ENCODE measurements at places on chromosomes 3 and 15. TPM values are rescaled to one million over a fixed set of nuclear protein-coding genes. Genes with fewer than 3 reads are reported as not detected.
A peak's percentile ranks its signal among the peaks of the same experiment; 100 is the strongest.

Gene CAV3
- polyA plus RNA-seq = not detected

DNA sequence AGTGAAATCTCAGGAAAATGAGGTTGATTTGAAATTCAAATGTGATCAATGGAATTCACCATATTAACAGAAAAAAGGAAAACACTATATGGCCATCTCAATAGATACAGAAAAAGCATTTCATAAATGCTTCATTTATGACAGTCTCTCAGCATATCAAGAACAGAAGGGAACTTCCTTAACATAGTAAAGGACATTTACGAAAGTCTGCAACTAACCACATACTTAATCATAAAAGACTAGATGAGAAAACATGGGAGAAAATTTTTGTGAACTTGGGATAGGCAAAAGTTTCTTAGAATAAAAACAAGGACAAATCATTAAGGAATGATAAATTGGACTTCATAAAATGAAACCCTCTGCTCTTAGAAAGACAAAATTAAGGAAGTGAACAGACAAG lies 24.7 kb upstream of the TIPARP start:
- no peak for DNase-seq

Gene LYZL4
- not detected for polyA plus RNA-seq

GRCh38 chr15:51672913-51673857 lies 8.1 kb upstream of the SCG3 start:
- no peak for DNase-seq

Gene NLGN1
- polyA plus RNA-seq = not detected

- DNase-seq = no peak
Measured at GRCh38 chr15:70361891-70362290, 264.2 kb upstream of the TLE3 start.

DNA sequence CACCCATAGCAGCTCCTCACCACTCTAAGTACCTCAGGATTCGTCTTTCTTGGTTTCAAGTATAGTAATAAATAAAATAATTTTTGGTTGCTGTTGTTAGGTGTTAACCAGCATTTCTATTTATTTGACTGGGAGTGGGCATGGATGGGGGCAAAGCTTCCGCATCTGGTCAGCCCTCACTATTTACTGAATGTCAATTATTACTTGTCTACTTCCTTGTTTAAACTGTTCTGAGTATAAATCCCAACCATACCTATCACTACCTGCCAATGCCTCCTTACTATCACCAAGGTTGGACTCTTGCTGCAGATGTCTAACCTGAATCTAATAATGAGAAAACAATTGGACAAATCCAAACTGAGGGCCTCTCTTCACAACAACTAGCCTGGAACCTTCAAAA lies 41.9 kb upstream of the GK5 start:
- DNase-seq = no peak

DNA sequence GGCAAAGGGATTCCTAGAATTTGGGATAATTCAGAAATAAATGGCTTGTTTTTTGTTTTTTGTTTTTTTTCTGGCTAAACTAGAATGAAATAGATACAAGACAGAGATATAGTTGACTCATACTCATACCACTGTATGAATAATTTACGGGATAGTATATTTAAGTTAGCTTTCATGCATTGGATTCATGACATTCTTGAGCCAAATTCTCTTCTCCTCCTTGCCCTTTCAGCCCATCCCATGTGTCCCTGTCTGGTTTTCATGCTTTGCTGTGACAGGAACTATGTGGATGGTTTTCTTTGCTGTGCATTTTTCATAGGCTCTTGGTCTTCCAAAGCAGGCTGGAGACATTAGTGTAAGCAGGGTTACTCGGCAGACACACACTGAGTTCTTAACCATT lies 66.6 kb upstream of the UMPS start:
- DNase-seq = no peak

GRCh38 chr15:100901702-100902435 lies 17.3 kb upstream of the LRRK1 start:
- no peak for DNase-seq

- no peak for DNase-seq
Measured at GRCh38 chr3:147412917-147413685, 3.9 kb downstream of the ZIC1 start.

- DNase-seq = no peak
Measured at GRCh38 chr3:48433472-48434118, 3.7 kb upstream of the PLXNB1 start.

Gene CCDC13
- 0.18 TPM for polyA plus RNA-seq

DNA sequence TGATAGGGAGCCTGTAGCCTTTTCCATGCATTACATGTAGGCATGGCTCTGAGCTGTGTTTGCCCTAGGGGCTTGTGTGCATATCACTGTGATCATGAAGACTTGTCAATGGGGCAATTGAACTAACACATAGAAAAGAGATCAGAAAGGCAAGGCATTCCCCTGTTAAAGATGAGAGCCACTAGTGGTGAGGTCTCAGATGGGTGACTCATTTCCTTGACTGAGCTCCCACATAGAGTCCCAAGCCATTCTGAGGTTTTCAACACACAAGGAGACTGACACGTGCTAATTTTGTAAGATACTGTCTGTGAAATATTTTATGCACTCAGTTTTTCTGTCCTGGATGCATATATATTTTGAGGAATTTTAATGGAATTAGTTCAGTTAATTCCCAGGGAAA lies 53.8 kb downstream of the SAMMSON start:
- no peak for DNase-seq

DNA sequence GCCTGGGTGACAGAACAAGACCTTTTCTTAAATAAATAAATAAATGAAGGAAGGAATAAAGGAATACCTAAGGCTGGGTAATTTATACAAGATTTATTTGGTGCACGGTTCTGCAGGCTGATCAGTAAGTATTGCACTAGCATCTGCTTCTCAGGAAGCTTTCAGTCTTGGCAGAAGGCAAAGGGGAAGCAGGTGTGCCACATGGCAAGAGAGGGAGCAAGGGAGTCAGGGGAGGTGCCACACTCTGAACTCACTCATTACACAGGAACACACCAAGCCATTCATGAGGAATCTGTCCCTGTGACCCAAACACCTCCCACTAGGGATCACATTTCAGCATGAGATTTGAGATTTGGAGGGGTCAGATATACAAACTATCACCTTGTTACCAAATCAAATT lies 56.4 kb downstream of the PRKCI start:
- DNase-seq = no peak

Gene SNUPN
- polyA plus RNA-seq = 27.3 TPM

Gene TRIM59
- polyA plus RNA-seq = 7.4 TPM

GRCh38 chr3:151282921-151283320 lies 4.6 kb upstream of the P2RY14 start:
- DNase-seq = peak; percentile 73

GRCh38 chr3:134473868-134474546 lies 11.8 kb downstream of the ANAPC13 start:
- peak; percentile 84 for DNase-seq

Gene TNFSF10
- 12.9 TPM for polyA plus RNA-seq

Gene KLHL6
- 1.9 TPM for polyA plus RNA-seq

GRCh38 chr15:67018441-67018840 lies 47.0 kb upstream of the SMAD3 start:
- DNase-seq = no peak

Gene RAD51
- polyA plus RNA-seq = 8.1 TPM

Gene FMN1
- polyA plus RNA-seq = 2.4 TPM

- DNase-seq = no peak
Measured at GRCh38 chr3:117355566-117355965, 646.0 kb downstream of the TUSC7 start.

Gene FOXB1
- not detected for polyA plus RNA-seq

Gene FGD5
- 19.5 TPM for polyA plus RNA-seq

DNA sequence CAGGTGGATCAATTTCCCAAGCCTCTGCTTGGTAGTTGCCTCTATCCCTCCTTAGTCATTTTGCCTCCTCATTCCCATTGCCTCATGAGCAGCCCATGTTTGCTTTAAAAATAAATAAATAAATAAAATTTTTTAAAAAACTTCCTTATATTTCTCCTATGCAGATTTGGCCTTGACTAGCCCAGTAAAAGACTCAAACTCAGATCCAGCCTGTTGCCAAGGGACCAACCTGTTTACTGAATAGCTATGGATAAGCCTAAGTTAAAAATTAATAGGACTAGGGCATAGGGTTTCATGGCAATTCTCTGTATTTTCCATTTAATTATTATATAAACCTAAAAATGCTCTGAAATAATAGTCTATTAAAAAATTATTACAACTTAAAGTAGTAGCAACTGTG lies 384.4 kb downstream of the RSL24D1 start:
- no peak for DNase-seq
